Activated CD4-positive, alpha-beta T cell treated with anti-CD3 and anti-CD28 coated beads, Interleukin-2, amount 50 U/mL, for 4 hours (primary cell): ENCODE measurements at places on chromosomes 1 and 21.

- DNase-seq, result no peak
Observed at GRCh38 chr1:222084996-222085395, 343.1 kb upstream of the DUSP10 start.

GRCh38 chr1:171799166-171799565 is 17.7 kb downstream of the METTL13 start:
- DNase-seq, result no peak

DNA sequence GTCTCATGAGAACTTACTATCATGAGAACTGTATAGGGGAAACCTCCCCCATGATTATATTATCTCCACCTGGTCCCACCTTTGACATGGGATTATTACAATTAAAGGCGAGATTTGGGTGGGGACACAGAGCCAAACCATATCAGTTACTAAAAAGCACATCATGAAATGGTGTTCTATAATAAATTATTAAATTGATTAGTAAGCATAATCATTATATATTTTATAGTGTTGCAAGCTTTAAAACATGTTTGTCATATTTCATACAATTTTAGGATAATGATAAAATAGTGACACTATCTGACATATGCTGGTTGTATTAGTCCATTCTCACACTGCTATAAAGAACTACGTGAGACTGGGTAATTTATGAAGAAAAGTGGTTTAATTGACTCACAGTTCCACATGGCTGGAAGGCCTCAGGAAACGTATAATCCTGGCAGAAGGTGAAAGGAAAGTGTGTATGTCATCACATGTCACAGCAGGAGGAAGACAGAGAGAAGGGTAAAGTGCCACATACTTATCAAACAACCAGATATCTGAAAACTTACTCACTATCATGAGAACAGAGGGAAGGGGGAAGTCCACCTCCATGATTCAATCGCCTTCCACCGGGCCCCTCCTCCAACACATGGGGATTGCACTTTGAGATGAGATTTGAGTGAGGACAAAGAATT is 539.2 kb upstream of the OLFM3 start:
- DNase-seq, result no peak

GRCh38 chr1:8368956-8369639 is 51.2 kb downstream of the SLC45A1 start:
- DNase-seq, result no peak

DNA sequence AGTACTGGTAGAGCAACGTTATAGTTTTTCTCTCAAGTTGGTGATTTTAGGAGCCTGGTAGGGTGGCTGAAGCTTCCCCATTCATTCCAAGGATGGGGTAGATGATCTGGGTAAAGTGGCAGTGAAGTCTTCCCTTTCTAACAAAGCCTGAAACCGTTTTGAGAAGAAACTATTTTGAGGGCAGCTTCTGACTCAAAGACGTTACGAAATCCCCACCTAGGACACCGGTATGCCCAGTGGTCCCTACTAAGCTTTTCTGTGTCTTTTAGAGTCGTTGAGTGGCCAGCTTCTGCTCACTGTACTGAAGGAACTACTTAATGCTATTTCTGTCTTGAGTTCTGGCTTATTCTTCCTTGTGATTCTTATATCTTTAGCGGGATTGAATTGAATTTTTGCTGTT is 1.4 kb downstream of the WDTC1 start:
- DNase-seq, result no peak

GRCh38 chr1:31412205-31412604 is 808 bp upstream of the SERINC2 start:
- no peak for DNase-seq

DNA sequence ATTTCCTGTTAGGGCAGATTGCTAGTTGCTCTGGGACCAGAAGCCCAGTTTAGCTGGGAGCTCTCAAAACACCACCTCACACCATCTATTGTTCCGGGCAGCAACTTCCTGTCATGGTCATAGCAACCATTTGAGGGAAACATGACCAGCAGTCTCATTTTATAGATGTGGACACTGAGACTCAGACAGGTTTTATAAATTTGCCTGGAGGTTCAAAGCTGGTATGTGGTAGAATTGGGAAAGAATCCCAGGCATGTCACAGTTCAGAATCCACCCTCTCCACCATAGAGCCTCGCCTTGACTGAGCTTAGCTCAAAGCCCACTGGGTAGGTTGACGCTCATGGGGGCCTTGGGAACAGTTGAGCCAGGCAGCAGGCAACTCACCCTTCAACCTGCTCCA is 14.0 kb upstream of the TRIM67 start:
- DNase-seq, result no peak

DNA sequence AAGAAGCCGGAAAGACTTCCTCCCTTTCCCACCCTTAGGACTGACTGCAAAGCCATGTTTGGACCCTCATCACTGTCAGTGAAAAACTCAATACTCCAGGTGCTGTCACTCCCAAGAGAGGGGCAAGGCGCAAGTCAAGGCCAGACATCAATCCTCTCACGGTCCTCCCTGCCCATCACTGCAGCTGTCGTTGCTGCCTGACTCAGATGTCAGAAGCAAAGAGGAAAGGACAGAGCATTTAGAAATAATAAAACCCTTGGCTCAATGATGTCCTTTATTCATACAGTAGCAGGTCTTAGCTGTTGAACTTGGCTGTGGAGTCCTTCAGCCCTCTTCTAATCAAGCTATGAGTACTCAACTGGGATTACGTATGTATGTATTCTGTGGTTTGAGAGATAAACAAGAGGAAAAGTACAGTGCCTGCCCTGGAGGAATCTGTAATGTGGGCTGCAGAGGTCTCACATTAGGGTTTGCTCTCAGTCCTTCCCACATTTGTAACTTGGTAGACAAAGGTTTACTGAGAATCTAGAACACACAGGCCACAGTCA is 13.5 kb downstream of the SUSD4 start:
- DNase-seq, result no peak

- peak; percentile 78 for DNase-seq
Observed at GRCh38 chr1:168386949-168387586, 106.4 kb downstream of the TBX19 start.

- DNase-seq, result no peak
Observed at GRCh38 chr21:35095859-35096291, 46.8 kb upstream of the RUNX1 start.

DNA sequence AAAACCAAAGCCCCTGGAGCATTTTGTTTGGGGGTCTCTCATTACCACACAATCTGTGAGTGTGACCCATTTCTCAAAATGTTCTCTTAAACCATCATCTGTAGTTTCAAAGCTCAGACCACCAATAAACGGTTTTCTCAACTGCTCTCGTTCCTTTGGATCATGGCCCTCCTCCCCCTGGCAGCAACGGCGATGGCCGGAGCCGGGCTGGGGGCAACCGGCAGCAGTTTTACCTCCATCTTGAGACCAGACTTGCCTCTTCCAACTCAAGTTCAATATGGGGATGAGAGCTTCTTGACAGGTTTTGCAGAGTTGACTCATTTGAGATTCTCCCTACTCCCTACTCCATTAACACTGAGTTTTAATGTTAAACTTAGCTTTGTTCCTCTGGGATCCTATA is 29.7 kb downstream of the LRRC42 start:
- DNase-seq, result no peak

DNA sequence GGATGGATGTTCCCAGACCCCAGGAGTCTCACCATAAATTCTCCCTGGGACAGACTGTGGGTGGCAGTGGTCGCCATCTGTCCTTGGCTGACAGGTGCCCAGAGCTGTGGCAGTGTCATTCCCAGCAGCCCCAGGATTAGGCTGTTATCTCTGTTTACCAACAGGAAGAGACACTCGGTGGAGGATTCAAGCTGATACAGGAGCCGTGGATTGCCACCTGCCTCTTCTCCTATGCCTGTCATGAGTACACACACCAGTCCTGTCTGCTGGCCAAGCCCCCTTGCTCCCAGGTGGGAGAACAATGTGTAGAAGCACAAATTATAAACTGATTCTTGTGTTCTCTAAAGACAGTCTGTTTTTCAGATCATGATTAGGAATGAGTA is 152.6 kb downstream of the ETS2 start:
- DNase-seq, result no peak

DNA sequence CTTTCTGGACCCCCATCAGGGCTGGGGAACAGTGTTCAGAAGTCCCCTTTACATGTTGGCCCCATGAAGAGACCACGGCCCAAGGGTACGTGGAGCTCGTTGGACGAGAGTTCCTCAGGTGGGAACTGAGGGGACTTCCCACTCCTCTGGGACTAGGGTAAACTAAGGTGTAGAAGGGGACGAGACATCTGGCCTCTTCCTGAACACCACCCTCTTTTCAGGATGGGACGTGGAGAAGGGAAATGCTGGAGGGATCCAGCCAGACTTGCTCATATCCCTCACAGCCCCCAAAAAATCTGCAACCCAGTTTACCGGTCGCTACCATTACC is 2.0 kb downstream of the NAXE start:
- no peak for DNase-seq

DNA sequence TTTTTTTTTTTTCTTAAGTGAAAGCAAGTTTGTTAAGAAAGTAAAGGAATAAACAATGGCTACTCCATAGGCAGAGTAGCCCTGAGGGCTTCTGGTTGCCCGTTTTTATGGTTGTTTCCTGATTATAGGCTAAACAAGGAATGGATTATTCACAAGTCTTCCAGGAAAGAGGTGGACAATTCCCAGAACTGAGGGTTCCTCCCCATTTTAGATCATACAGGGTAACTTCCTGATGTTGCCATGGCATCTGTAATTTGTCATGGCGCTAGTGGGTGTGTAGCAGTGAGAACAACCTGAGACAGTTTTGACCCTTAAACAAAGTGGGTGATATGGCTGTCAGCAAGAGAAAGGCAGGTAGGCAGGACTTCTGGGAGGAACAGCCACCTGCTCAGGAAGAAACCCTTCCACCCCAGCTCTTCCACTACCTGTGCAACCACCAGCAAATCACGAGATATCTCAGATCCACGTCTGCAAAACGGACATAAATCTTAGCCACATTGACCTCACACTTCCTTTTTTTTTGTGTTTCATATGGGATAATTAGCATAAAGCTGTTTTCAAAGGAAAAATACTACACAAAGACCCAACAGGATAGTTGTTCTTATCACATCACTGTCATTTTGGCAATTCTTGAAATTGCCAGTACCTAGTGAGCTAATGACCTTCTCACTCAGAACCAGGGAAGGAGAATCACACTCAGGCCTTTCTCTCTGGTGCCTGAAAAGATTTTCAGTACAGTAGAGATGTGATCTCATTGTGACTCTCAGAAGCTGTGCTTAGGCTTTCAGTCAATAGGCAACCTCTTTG is 34.8 kb upstream of the DUSP10 start:
- DNase-seq, result no peak

DNA sequence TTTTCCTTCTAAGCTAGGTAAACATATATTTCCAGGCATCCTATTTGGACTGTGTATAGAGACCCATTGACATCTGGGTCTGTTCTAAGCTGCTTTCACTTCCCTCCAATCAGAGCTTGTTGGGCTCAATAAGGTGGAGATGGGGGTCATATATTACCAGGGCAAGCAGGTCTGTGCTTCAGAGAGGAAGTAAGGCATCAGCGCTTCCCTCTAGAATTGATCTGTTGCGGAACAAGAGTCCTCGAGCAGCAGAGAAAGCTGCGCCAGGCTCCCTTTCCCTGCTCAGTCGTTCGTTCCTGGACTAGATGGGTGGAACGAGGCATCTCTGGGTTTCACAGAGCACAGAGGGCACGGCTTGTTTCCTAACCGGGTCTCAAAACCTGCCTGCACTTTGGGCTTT is 63.5 kb downstream of the DISC1 start:
- no peak for DNase-seq

GRCh38 chr1:86773341-86774288 is 69.2 kb downstream of the SH3GLB1 start:
- no peak for DNase-seq

DNA sequence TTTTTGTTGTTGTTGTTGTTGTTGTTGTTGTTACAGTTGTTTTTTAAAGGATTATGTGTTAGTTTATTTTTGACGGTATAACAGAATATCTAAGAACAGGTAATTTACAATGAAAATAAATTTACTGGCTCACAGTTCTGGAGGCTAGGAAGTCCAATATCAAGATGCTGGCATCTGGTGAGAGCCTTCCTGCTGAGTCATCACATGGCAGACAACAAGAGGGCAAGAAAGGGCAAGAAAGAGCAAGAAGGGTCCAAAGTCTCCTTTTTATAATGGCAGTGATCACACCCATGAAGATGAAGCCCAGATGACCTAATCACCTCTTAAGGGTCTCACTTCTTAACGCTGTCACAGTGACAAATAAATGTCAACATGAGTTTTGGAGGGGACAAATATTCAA is 142.1 kb downstream of the NEGR1 start:
- no peak for DNase-seq

DNA sequence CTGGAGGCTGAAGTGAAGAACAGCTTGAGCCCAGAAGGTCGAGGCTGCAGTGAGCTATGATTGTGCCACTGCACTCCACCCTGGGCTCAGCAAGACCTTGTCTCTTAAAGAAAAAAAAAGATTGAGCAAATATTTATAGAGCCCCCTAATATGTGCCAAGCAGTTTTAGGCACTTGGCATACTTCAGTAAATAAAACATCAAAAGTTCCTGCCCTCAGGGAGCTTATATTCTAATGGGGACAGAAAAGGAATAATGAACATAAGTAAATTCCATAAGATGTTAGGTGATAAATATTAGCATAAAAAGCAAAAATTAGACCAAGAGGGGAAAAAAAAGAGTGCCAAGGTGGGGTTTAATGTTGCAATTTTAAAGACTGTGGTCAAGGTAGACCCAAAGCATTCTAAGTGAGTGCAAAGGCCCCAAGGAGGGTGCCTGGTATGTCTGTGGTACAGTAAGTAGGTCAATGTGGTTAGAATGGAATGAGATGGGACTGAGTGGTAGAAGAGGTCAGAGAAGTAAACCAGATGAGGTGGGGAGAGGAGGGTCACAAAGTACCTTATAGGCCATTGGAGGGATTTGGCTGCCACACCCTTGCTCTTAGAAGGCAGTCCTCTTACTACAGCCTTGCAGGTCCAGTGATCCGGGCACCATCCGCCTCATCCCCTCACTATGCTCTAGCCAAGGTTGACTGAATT is 2.2 kb upstream of the TOE1 start:
- no peak for DNase-seq

- DNase-seq, result peak; percentile 19
Observed at GRCh38 chr1:185566995-185567394, 167.2 kb upstream of the HMCN1 start.
